ENCODE measurements at places on chromosomes 5 and 9.
A peak's percentile ranks its signal among the peaks of the same experiment; 100 is the strongest.

- no peak for DNase-seq
Measured at GRCh38 chr5:163459462-163459818, 462 bp downstream of the NUDCD2 start.

DNA sequence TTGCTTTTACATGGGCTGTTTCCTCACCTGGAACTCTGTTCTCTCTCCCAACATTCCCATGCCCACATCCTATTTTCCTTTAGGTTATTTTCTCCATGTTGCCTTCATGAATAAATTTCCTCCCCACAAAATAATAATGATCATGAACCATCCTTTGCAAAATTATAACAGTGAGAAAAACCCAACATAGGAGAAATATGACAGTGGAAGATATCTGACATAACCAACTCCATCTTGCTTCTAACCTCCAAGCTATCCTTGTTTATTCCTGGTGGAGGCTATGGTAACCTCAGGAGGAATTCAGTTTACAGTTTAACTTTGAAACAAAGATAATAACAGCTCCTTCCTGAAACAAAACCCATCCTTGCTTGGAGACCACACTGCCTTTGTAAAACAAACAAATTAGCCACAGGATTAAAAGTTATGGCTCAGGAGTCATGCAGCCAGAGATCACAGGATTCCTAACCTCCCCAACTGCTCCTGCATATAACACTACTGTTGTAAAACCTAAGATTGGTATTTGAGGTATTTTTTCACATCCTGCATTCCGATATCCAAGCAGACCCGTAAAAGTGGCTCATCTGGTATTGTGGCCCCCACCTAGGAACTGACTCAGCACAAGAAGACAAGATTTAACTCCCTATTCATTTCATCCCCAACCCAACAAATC is 212.4 kb downstream of the TRIM32 start:
- DNase-seq: no peak

- DNase-seq: no peak
Measured at GRCh38 chr5:137164961-137165360, 334.2 kb downstream of the SPOCK1 start.

GRCh38 chr5:103472830-103473229 is 89.8 kb downstream of the NUDT12 start:
- no peak for DNase-seq

DNA sequence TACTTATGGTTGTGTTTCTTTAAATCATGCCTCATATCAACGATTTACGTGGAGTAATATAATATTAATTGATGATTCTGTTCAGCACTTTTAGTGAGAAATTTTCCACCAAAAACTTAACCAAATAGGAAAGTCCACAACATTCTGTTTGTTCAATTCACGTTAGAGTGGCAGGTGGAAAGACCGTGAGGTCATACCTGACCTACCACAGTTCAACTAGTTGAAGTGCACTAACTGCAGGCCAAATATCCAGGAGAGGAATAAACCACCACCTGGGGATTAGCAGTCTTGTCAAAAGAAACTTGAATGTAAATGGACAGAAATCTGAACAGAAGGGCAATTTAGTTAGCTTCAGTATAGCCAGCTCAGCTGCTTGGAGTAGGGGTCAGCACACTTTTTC is 577.7 kb downstream of the KIF4B start:
- DNase-seq: no peak

- DNase-seq: no peak
Measured at GRCh38 chr5:60997721-60998120, 52.7 kb downstream of the NDUFAF2 start.

DNA sequence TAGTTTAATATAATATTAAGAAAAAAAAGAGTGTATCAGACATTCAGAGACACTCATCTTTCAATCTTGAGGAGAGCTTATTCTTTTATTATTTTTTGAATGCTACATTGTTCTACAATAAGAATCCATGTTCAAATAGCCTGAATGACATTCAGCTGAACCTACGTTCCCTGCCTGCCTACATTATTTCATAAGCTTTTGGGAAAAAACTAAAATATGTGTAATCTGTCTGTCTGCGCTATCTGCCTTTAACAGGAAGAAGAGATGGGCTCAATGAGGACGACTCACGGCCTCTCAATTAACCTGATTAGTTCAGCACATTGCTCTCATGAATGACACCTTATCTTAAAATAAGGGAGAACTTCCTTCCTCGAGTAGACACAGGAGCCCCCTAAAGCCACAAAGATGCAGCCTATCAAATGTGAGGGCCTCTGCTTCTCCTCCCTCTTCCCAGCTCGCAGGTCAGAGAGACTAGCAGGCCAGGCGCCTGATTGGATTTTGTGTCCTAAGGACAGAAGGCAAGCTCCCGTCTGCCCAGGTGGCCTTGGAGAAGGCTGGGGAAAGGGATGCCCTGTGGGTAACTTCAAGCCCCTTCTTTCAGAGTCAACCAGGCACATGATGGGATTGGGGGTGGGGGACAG is 37.8 kb downstream of the EBF1 start:
- DNase-seq: no peak

GRCh38 chr5:33526755-33527154 is 86.0 kb downstream of the TARS1 start:
- no peak for DNase-seq

DNA sequence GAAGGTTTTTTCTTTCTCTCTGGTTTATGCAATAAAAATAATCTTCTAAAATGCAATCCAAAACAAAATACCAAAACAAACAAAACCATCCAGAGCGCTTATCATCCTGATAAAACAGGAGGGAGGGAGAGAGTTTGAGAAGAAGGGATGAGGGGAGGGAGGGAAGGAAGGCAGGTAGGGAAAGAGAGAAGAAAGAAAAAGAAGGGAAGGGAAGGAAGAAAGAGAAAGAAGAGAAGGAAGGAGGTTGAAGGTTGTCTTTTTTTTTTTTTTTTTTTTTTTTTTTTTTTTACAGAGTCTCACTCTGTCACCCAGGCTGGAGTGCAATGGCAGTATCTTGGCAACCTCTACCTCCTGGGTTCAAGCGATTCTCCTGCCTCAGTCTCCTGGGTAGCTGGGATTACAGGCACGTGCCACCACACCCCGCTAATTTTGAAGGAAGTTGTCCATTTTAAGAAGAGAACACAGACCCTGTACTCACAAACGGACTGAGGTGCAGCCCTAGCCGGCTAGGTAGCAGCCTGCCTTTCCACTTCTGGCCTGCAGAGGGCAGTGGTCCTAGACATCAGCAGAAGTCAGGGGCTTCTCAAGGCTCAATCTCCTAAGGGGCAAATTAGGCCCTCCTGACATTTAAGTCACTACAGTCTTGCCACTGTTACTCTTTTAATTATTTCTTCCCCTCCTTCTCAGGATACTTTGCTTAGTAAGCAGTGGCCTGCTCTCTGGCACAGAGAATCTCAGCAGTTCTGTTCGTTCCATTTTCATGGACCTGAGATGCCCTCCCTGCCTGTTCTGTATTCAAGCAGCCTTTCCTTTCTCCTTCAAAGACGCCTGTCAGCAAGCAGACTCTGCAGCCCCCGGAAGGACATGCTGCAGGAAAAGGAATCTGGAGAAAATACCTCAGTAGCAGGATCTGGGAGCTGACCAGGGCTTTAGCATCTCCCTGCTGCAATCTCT is 76.4 kb downstream of the EPB41L4B start:
- peak; percentile 42 for DNase-seq

DNA sequence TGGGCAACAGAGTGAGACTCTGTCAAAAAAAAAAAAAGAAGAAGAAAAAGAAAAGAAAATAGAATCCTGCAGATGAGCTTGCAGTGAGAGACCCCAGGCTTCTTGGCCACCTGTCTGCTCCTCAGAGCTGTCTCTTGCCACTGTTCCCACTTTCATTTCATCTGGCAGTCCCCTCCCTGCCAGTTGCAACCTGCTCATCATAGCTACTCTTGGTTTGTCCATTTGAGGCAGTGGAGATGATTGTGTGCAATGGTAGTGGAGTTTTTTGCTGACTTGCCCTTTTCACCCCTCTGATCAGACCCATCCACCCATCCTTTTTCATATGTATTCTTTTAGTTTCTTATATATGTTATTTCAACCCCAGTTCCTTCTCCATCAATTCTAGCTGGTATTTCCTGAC is 28.7 kb downstream of the ANKRD33B start:
- DNase-seq: no peak

GRCh38 chr5:154388842-154389241 is 57.0 kb upstream of the SAP30L start:
- no peak for DNase-seq

Data from activated T-helper 1 cell treated with anti-CD3 and anti-CD28 coated beads, Interleukin-12 subunit alpha, Interleukin-12 subunit beta, Interleukin-2, Interleukin-4 antibody, amounts not matched to agents 30 ng/mL and 10 ng/mL and 1 ng/mL, durations not matched to agents 14 hours and 24 hours and 36 hours (primary cell).